ENCODE measurements at places on chromosomes 13 and 19. TPM values are rescaled to one million over a fixed set of nuclear protein-coding genes. Genes with fewer than 3 reads are reported as not detected.
A peak's percentile ranks its signal among the peaks of the same experiment; 100 is the strongest.

DNA sequence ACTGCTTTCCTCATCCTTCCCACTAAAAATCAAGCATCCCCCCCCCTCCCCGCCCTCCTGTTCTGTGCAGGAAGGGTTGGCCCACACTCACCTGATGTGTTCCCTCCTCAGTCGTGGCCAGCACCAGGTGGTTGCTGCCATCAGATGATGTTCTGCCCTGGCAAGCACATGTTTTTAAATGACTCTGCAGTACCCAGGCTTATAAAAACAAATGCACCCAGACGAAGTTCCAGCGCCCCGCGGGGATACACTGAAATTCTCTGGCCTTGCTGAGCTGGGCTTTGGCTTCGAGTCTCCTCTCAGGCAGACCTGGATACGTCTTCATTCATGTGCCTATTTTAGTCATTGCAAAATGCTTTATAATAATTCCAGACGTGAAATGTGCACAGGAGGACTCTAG, 316.3 kb downstream of the DLEU7 start:
- H3K36me3 ChIP-seq: no peaks in the 10 kb centered on the region
- H3K27me3 ChIP-seq: no peaks in the 10 kb centered on the region
- no peak overlapping the region for H3K27ac ChIP-seq
- H3K4me1 ChIP-seq: peaks cover 26% of the 10 kb centered on the region
- no peak for DNase-seq
- H3K4me3 ChIP-seq: no peak overlapping the region

DNA sequence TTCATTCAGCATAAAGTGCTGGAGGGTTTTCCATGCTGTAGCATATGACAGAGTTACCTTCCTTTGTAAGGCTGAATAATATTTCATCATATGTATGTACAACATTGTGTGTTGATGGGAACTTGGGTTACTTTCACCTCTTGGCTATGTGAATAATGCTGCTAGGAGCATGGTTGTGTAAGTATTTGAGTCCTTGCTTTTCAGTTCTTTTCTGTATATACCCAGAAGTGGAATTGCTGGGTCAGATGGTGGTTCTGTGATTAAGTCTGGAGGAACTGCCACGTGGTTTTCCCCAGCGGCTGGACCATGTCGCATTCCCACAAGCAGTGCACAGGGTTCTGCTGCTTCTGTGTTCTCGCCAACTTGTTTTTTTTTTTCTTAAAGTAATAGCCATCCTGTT, 101.2 kb upstream of the TEX29 start:
- H3K27ac ChIP-seq: no peak overlapping the region
- H3K27me3 ChIP-seq: no peaks in the 10 kb centered on the region
- no peak overlapping the region for H3K4me3 ChIP-seq
- no peaks in the 10 kb centered on the region for H3K36me3 ChIP-seq

CFAP97D2 gene
- 0.71 TPM for total RNA-seq

TIMM44 gene
- 55.2 TPM for total RNA-seq

DNA sequence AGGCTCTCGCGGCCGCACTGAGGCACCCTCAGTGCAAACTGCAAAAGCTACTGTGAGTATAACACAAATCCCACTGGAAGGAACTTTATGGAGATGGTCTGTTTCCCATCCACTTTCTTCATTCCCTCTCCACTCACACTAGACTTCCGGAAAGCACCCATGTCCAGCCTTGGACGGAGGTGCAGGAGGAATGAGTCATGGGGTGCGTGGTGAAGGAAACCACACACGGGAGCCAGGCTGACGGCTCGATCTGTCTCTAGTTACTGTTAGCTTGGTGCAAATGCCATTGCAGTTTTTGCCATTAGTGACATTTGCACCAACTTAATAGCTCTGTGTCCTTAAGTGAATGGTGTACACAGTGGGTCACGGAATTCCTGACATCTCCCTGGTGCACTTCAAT, 14.6 kb downstream of the NLRP8 start:
- H3K27ac ChIP-seq: no peak overlapping the region
- DNase-seq: no peak
- no peaks in the 10 kb centered on the region for H3K4me1 ChIP-seq
- H3K36me3 ChIP-seq: no peaks in the 10 kb centered on the region

MAMSTR gene
- 19.5 TPM for total RNA-seq

GRCh38 chr13:44031555-44031954, 151.9 kb downstream of the LACC1 start:
- no peaks in the 10 kb centered on the region for H3K36me3 ChIP-seq
- DNase-seq: no peak
- no peak overlapping the region for H3K4me3 ChIP-seq
- H3K4me1 ChIP-seq: no peaks in the 10 kb centered on the region
- H3K27ac ChIP-seq: no peak overlapping the region

GRCh38 chr13:106865716-106866440, 297.9 kb upstream of the ARGLU1 start:
- no peaks in the 10 kb centered on the region for H3K27me3 ChIP-seq
- H3K4me3 ChIP-seq: no peak overlapping the region
- no peaks in the 10 kb centered on the region for H3K36me3 ChIP-seq
- H3K27ac ChIP-seq: no peak overlapping the region
- no peaks in the 10 kb centered on the region for H3K4me1 ChIP-seq

DNA sequence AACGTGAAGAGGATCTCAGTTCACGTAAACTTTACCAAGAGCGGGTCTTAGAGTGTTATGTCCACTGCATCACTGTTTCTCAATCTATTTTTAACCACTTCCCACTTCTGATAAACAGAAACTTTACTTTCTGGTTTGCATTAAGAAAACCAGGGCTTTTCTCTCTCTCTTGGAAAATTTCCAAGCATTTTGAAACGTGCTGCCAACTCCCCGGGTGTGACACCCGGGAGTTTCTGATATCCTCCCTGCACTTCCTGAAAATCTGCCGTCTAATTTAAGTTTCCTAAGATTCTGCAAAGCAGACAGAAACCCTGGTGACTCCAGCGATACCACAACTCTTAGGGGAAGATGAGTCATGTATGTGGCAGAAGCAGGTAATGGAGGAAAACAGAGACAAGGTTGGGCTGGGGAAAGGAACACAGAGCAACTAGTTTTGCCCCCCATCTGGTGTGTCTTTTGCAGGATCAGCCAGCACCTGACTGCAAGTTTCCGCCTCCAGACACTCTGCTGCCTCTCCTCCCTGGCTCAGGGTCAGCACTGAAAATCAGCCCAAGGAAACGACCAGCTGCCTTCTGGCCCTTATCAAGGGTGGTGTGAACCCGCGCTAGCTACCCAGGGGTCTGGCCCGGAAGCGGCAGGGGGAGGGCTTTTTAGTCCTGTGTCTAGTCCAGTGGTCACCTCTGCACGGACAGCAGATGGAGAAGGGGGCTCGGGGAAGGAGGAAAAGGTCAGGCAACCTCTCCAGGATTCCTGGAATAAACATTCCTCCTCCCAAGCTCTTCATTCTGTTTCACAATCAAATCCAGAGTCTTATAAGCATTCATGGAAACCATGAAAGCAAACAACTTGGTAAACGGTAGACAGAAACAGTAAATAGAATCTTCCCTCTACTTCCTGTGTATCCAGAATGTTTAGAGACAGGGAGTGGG, 11.3 kb upstream of the FFAR2 start:
- H3K36me3 ChIP-seq: no peaks in the 10 kb centered on the region
- H3K27ac ChIP-seq: no peak overlapping the region
- DNase-seq: no peak
- H3K4me3 ChIP-seq: no peak overlapping the region

LGALS14 gene
- total RNA-seq: not detected

ERICH6B gene
- not detected for total RNA-seq

DNA sequence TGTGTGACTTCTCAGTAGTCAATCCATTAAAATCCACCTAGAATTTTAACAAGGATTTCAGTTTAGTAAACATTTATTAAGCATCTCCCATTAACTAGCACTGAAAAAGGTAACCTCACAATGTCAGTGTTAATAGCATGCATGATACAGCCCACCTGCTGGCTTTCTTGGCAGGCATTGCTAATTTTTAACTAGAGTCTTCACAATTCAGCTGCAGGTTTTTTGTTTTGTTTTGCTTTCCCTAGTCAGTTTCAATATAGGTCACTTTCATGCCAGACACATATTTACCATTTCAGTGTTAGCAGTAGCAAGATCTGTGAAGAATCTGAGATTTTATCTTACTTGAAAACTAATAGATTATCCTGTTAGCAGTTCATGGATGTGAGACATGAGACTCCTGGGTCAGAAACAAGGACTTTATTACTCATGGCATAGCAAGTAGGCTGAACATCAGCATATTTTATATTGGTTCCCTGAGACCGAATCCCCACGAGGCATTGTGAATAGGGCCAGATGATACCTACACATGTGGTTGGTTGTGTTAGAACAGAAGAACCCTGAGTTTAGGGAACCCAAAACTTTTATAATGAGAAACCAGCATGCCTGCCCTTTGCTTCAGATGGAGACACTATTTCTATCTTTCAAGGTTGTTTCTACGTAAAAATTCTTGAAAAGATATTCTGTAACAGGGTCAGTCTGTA, 198.0 kb upstream of the HTR2A start:
- no peak overlapping the region for H3K27ac ChIP-seq
- no peak overlapping the region for H3K4me3 ChIP-seq
- H3K4me1 ChIP-seq: no peaks in the 10 kb centered on the region
- H3K36me3 ChIP-seq: no peaks in the 10 kb centered on the region
- DNase-seq: no peak

- H3K27ac ChIP-seq: no peak overlapping the region
- DNase-seq: no peak
- H3K4me3 ChIP-seq: no peak overlapping the region
- no peaks in the 10 kb centered on the region for H3K4me1 ChIP-seq
These were observed 80.9 kb downstream of the SPACA7 start for GRCh38 chr13:112457081-112457480.

ZNF850 gene
- total RNA-seq: 28.6 TPM

DNA sequence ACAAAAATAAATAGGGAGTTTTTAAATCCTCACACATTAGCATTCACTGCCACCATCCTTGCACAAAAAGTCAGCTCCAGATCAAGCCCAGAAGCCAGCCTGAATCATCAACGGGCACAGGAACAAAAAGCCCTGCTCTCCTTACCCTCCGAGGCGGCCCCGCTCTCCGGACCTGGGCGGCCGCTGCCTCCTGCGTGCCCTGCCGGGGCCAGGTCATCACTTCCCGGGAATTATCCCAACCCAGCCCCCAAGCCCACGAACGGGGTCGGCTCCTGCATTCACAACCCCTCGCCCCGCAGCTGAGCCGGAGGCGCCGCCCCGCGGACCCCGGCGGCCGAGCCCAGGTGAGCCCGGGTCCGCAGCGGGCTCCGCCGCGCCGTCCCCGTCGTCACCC, 754 bp downstream of the DNAJB1 start:
- H3K27ac ChIP-seq: no peak overlapping the region
- peak overlapping the region; percentile 96 for H3K4me3 ChIP-seq
- DNase-seq: no peak
- peaks cover 26% of the 10 kb centered on the region for H3K4me1 ChIP-seq

FFAR2 gene
- total RNA-seq: not detected

GRCh38 chr13:35760735-35761281, 284.3 kb upstream of the MAB21L1 start:
- no peaks in the 10 kb centered on the region for H3K27me3 ChIP-seq
- H3K4me1 ChIP-seq: peaks cover 38% of the 10 kb centered on the region
- H3K27ac ChIP-seq: peak overlapping the region; percentile 51
- peak overlapping the region; percentile 8 for H3K4me3 ChIP-seq
- DNase-seq: peak; percentile 56

DUS3L gene
- 29.1 TPM for total RNA-seq

PLK5 gene
- not detected for total RNA-seq

GRCh38 chr19:4369109-4369887, 25.9 kb downstream of the MPND start:
- no peak for DNase-seq
- H3K27me3 ChIP-seq: no peaks in the 10 kb centered on the region
- no peak overlapping the region for H3K27ac ChIP-seq
- H3K36me3 ChIP-seq: no peaks in the 10 kb centered on the region

EXOC3L2 gene
- total RNA-seq: 0.13 TPM

TTYH1 gene
- total RNA-seq: not detected

DNA sequence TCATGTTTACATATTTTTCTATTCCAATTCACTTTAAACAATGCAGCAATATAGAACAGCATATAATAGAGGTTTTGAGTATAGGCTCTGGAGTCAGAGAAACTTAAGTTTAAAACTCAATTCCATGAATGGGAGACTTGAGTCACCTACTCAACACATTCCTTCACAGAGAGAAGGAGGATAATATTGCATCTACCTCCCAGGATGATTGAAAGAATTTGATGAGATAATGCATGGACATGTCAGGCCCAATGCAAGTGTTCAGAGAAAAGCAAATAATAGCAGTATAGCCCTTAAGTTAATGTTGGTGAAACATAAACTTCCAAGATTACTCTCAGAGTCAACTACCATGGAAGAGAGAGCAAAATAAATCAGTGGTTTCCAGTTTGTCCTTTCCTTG, 170.2 kb downstream of the DCLK1 start:
- peaks cover 17% of the 10 kb centered on the region for H3K4me1 ChIP-seq
- H3K27ac ChIP-seq: peak overlapping the region; percentile 57
- H3K27me3 ChIP-seq: no peaks in the 10 kb centered on the region
- H3K4me3 ChIP-seq: no peak overlapping the region
- no peaks in the 10 kb centered on the region for H3K36me3 ChIP-seq

DNA sequence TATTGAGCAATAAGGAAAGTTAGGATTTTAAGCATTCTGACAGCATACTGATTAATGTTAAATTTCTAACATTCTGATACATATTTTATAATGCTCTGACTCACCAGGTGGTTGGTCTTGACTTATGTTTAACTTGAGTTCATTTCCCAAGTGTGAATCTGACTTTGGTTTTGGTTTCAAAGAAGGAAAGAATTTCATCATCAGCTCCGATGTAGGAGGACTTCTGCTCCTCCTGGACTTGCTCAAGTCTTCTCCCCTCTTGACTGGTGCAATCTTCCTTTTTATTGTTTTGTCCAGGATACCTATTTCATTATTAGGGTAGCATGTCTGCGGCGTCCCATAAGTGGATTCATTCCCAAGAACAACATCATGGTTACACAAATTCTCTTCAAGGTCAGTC, 141.3 kb downstream of the RNF17 start:
- peaks cover 79% of the 10 kb centered on the region for H3K36me3 ChIP-seq
- H3K27ac ChIP-seq: no peak overlapping the region
- H3K4me1 ChIP-seq: no peaks in the 10 kb centered on the region
- H3K27me3 ChIP-seq: no peaks in the 10 kb centered on the region
- no peak for DNase-seq

ZNF808 gene
- 12.2 TPM for total RNA-seq

- H3K4me3 ChIP-seq: no peak overlapping the region
- no peaks in the 10 kb centered on the region for H3K27me3 ChIP-seq
- H3K27ac ChIP-seq: no peak overlapping the region
- no peaks in the 10 kb centered on the region for H3K36me3 ChIP-seq
- DNase-seq: no peak
- H3K4me1 ChIP-seq: no peaks in the 10 kb centered on the region
These were observed 144.0 kb downstream of the KDM4B start for GRCh38 chr19:5112681-5113575.

DNA sequence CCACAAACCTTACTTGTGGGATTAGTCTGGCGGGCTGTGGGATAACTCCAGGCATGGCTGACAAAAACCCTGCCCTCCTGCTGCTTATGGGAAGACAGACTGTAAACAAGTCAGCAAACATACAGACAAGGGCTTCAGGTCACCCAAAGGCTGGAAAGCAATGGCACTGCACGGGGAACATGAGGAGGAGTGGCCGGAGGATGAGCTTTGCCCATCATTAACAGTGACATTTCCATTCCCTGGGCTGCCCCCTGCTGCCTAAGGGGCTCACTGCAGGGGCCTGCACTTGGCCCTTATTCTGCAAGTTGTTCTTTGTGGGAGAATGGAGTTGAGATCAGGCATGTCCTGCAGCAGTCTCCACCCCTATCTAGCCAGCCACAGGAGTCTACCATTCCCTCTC, 91.3 kb downstream of the UQCRFS1 start:
- H3K27ac ChIP-seq: no peak overlapping the region
- no peak overlapping the region for H3K4me3 ChIP-seq
- H3K4me1 ChIP-seq: no peaks in the 10 kb centered on the region
- peak; percentile 27 for DNase-seq

- H3K27ac ChIP-seq: no peak overlapping the region
- no peaks in the 10 kb centered on the region for H3K27me3 ChIP-seq
- DNase-seq: no peak
- H3K4me3 ChIP-seq: no peak overlapping the region
- H3K36me3 ChIP-seq: no peaks in the 10 kb centered on the region
These were observed 110.8 kb downstream of the TEX29 start for GRCh38 chr13:111431206-111431605.

Measured in SJCRH30 (cell line).